Hematopoietic multipotent progenitor cell (in vitro differentiated cells): ENCODE measurements at places on chromosomes 3 and 15. TPM values are rescaled to one million over a fixed set of nuclear protein-coding genes. Genes with fewer than 3 reads are reported as not detected.

DNA sequence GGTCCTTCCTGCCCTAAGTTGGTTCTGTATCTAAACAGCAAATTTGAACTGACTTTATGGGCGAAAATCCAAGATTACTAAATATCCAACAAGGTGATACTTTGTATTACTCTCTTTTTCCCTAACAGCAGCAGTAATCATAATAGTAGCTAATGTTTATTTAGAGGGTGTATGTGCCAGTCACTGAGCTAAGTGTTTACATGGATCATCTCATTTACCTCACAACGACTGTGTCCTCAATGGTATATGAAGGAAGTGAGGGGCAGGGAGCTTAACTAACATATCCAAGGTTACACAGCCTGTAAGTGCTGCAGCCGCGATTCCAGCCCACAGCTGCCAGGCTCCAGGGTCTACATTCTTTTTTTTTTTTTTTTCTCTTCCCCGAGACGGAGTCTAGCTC lies 10.3 kb upstream of the LRRC34 start:
- DNase-seq = no peak

DNA sequence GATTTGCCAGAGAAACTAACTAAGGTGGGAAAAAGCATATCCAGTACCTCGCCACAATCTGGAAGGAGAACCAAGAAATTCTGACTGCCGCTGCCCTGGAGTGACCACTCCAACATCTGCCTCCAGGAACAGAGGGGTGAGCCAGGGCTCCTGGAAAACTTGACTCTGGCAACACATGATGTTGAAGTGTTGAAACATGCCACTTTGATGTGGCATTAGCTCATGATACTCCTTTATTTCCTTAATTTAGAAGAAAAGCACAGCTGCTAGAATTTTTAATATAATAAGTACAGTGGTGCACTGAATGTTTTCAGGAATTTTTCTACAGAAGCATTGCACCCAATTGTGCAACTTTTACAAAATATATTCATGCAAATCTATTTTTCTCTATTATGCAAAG lies 109.9 kb upstream of the BCL6 start:
- DNase-seq = no peak

GRCh38 chr15:28047277-28047676 lies 51.8 kb downstream of the OCA2 start:
- DNase-seq = no peak

- no peak for DNase-seq
These were observed 21.1 kb downstream of the RBP2 start for GRCh38 chr3:139455206-139455605.

DNA sequence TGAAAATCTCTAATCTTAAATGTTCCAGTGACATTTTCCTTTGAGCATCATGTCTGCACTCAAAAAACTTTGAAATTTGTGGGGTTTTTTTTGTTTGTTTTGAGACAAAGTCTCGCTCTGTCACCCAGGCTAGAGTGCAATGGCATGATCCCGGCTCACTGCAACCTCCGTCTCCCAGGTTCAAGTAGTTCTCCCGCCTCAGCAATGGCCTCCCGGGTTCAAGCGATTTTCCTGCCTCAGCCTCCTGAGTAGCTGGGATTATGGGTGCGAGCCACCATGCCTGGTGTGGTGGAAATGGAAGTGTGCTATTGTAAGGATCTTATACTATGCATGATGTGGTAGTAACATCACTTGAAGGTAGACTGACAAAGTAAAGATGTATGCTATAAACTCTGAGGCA lies 42.5 kb downstream of the TKT start:
- DNase-seq = no peak

DNA sequence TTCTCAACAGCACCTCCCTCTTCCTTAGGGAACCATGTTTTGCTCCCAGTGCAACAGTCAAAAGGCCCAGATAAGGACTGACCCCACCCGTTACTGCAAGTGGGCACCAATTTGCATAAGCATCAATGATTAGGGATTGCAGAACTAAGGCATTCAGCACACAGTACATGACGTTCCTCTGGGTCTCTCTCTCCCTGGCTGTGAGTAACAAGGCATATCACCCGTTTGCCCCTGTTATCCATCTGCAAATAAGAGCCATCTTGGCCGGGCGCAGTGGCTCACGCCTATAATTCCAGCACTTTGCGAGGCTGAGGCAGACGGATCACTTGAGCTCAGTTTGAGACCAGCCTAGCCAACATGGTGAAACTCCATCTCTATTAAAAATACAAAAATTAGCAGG lies 18.8 kb downstream of the MAGI1 start:
- DNase-seq = no peak

- DNase-seq = peak; percentile 91
These were observed at the start of gene TASOR for GRCh38 chr3:56683122-56683817. Gene TASOR, minus strand, starts transcription at chr3:56683265. Its CDS starts 259 bp downstream, at chr3:56683006.

Gene DLG1
- total RNA-seq = 19.7 TPM

Gene SPSB4
- total RNA-seq = 0.27 TPM

Gene MOBP
- under 0.01 TPM for total RNA-seq

Gene IP6K1
- total RNA-seq = 82.4 TPM

Gene CLSTN2
- total RNA-seq = under 0.01 TPM

Gene TM4SF4
- not detected for total RNA-seq

Gene FOXP1
- 123 TPM for total RNA-seq

Gene BTBD1
- 48.2 TPM for total RNA-seq
